ENCODE measurements at places on chromosomes 6 and 20.

GRCh38 chr20:4102381-4102780 is 87.0 kb upstream of the RNF24 start:
- H3K4me3 ChIP-seq = no peak overlapping the region
- H3K27me3 ChIP-seq = no peaks in the 10 kb centered on the region
- no peaks in the 10 kb centered on the region for H3K36me3 ChIP-seq
- H3K27ac ChIP-seq = no peak overlapping the region
- no peak for DNase-seq
- H3K4me1 ChIP-seq = peaks cover 5% of the 10 kb centered on the region

- H3K27ac ChIP-seq = peak overlapping the region; percentile 91
- H3K4me1 ChIP-seq = peaks cover 39% of the 10 kb centered on the region
- H3K4me3 ChIP-seq = peak overlapping the region; percentile 50
- no peaks in the 10 kb centered on the region for H3K27me3 ChIP-seq
Observed at GRCh38 chr6:11230158-11231107, 2.0 kb downstream of the NEDD9 start.

GRCh38 chr6:87066449-87067333 is 28.2 kb downstream of the CGA start:
- no peak for DNase-seq
- H3K4me3 ChIP-seq = no peak overlapping the region
- H3K27ac ChIP-seq = no peak overlapping the region
- peaks cover 11% of the 10 kb centered on the region for H3K27me3 ChIP-seq

GRCh38 chr6:147936703-147937470 is 405.8 kb upstream of the SASH1 start:
- peaks cover 14% of the 10 kb centered on the region for H3K4me1 ChIP-seq
- H3K27ac ChIP-seq = no peak overlapping the region
- DNase-seq = no peak
- no peaks in the 10 kb centered on the region for H3K27me3 ChIP-seq
- no peaks in the 10 kb centered on the region for H3K36me3 ChIP-seq
- H3K4me3 ChIP-seq = no peak overlapping the region

DNA sequence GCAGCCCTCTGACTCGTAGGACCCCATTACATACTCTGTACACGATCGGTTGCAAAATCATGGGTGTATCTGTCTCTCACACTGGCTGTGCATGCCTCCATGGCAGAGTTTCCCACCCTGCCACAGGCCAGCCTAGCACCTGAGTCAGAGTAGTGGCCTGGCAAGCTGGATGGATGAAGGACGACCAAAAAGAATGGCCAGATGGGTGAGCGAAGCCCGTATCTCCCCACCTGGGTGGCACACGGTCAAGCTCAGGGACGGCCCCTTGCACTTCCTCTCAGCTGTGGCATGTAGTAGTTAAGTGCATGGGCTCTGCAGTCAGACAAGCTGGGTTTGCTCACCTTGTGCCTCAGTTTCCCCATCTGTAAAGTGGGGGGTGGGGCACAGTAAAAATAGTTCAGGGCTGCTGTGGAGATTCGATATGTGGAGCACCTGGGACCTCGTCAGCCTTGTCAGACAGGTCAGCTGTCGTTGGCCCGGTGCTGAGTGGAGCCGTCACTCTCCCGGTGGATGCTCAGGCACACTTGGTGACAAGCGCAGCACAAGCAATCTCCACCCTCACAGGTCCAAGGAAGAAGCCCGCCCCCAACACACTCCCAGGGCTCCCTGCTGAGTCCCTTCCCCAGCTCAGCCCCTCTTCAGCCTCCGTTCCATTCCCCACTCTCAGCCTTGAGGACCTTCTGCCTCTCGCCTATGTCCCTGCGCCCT is 12.6 kb downstream of the CPNE5 start:
- no peak overlapping the region for H3K4me3 ChIP-seq
- DNase-seq = no peak
- H3K36me3 ChIP-seq = no peaks in the 10 kb centered on the region

DNA sequence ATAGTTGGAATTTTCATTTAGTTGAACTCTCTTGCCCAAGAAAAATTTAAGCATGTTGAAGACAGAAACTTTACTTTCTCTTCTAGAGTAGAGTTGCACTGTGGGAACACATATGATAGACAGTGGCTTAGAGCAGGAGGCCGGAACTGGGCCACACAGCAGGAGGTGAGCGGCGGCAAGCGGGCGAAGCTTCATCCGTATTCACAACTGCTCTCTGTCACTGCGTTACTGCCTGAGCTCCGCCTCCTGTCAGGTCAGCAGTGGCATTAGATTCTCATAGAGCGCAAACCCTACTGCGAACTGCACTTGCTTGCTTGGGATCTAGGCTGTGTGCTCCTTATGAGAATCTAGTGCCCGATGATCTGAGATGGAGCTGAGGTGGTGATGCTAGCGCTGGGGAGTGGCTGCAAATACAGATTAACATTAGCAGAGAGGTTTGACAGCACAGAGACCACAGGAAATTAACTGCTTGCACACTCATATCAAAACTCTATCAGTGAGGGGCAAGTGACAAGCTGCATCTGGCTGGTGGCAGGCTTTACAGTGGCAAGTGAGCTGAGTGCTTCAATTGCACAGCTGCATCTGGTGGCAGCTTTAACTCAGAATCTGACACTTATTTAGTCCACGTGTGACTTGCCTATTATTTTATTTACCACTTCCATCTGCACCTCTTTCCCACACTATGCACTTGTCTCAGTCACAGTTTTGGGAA is 174.9 kb upstream of the C6orf118 start:
- DNase-seq = no peak
- no peaks in the 10 kb centered on the region for H3K27me3 ChIP-seq
- H3K27ac ChIP-seq = no peak overlapping the region
- no peak overlapping the region for H3K4me3 ChIP-seq
- H3K36me3 ChIP-seq = no peaks in the 10 kb centered on the region

- no peaks in the 10 kb centered on the region for H3K36me3 ChIP-seq
- H3K4me1 ChIP-seq = no peaks in the 10 kb centered on the region
- H3K4me3 ChIP-seq = no peak overlapping the region
- H3K27me3 ChIP-seq = no peaks in the 10 kb centered on the region
Observed at GRCh38 chr6:147156799-147157382, 47.3 kb upstream of the STXBP5 start.

- DNase-seq = no peak
- H3K27me3 ChIP-seq = no peaks in the 10 kb centered on the region
- no peaks in the 10 kb centered on the region for H3K36me3 ChIP-seq
- H3K4me1 ChIP-seq = no peaks in the 10 kb centered on the region
- no peak overlapping the region for H3K4me3 ChIP-seq
- H3K27ac ChIP-seq = no peak overlapping the region
Observed at GRCh38 chr6:2037237-2037926, 208.0 kb downstream of the GMDS start.

DNA sequence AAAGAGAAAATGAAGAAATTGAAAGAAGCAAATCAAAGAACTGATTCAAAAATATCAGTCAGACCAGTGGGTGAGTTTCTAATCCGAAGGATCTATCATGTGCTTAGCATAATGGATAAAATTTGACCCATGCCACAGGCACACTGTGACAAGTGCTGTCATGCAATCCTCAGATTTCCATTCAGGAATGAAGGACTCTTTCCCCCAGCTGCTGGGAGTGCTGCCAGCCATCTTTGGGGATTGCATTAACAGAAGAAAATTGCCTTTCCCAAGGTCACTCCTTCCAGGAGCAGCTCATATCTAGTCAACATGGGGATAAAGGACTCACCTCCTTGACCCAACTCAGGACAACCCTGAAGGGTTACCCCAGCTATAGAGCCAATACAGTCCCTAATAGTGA is 316.7 kb upstream of the TBX18 start:
- H3K27ac ChIP-seq = no peak overlapping the region
- H3K36me3 ChIP-seq = no peaks in the 10 kb centered on the region
- no peaks in the 10 kb centered on the region for H3K27me3 ChIP-seq
- peaks cover 31% of the 10 kb centered on the region for H3K4me1 ChIP-seq

- DNase-seq = peak; percentile 63
- H3K4me1 ChIP-seq = peaks cover 77% of the 10 kb centered on the region
- no peaks in the 10 kb centered on the region for H3K36me3 ChIP-seq
- H3K27me3 ChIP-seq = no peaks in the 10 kb centered on the region
- H3K27ac ChIP-seq = peak overlapping the region; percentile 95
- no peak overlapping the region for H3K4me3 ChIP-seq
Observed at GRCh38 chr6:40957616-40958492, 81.2 kb downstream of the UNC5CL start.

- peaks cover 18% of the 10 kb centered on the region for H3K36me3 ChIP-seq
- peak overlapping the region; percentile 93 for H3K4me3 ChIP-seq
- H3K27me3 ChIP-seq = no peaks in the 10 kb centered on the region
- DNase-seq = peak; percentile 73
- peak overlapping the region; percentile 22 for H3K27ac ChIP-seq
- H3K4me1 ChIP-seq = peaks cover 22% of the 10 kb centered on the region
Observed at GRCh38 chr6:17986656-17987446, 584 bp downstream of the KIF13A start.

GRCh38 chr6:35757456-35758123 is 18.8 kb upstream of the CLPSL2 start:
- H3K4me3 ChIP-seq = no peak overlapping the region
- no peaks in the 10 kb centered on the region for H3K27me3 ChIP-seq
- no peak for DNase-seq
- H3K36me3 ChIP-seq = no peaks in the 10 kb centered on the region
- no peaks in the 10 kb centered on the region for H3K4me1 ChIP-seq
